ENCODE measurements at places on chromosomes 12 and 14.

- DNase-seq, result no peak
These were observed 112.7 kb downstream of the NCOR2 start for GRCh38 chr12:124454735-124455134.

DNA sequence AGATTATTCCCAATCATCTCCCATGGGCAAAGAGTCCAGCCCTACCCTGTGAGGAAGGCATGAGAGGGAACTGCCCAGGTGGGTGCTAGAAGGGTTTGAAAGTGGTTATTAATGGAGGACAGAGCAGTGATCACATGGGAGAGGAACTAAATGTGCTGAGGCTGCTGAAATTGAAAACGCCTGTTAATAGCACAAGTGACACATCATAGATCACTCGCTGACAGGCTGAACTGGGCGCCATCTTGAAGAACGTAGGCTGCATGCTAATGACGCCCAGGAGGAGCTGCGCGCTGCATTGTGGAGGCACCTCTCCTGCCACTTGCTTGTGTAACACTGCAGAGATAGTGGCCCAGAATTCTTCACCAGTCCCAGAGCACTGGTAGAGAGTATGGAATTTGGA lies 182.9 kb downstream of the KCNA5 start:
- no peak for DNase-seq

DNA sequence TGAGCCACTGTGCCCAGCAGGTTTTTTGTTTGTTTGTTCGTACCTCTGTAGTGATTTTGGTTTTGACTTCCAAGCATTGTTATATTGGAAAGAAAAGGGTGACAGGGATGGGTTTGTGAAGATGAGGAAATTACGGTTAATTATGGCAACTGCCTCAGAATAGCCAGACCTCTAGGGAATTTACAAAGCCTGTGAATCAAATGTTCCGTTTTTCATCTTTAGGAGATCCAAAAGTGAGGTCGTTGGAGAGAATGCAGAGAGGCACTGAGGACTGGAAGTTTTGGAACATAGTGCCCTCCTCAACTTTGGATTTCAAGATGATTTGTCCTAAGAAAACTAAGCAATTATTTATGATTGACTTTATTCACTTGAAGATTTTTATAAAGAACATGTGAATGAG lies 54.5 kb upstream of the EVL start:
- DNase-seq, result no peak

GRCh38 chr12:74515849-74516248 lies 21.8 kb upstream of the ATXN7L3B start:
- DNase-seq, result no peak

GRCh38 chr14:36719823-36720222 lies 58.2 kb downstream of the PAX9 start:
- DNase-seq, result no peak

DNA sequence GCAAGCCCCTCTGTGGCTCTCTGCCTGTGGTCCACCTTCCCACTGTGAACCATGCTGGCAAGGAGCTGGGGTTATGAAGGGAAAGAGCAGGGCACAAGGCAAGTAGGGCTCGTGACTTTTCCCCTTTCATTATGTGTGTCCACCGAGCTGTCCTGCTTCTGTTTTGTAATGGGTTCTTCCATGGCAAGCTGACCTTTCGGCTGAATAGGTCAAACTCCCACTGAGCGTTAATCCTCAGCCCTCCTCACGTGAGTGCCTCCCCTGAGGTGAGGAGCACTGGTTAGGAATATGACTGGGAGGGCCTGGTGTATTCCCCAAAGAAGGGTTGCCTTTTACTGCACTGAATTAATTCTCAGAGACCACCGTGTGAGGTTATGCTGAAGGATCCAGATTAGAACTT lies 424.3 kb downstream of the NPAS3 start:
- DNase-seq, result no peak

GRCh38 chr12:26704214-26704613 lies 128.8 kb downstream of the ITPR2 start:
- DNase-seq, result no peak

- no peak for DNase-seq
These were observed 82.7 kb downstream of the C14orf132 start for GRCh38 chr14:96121660-96122395.

DNA sequence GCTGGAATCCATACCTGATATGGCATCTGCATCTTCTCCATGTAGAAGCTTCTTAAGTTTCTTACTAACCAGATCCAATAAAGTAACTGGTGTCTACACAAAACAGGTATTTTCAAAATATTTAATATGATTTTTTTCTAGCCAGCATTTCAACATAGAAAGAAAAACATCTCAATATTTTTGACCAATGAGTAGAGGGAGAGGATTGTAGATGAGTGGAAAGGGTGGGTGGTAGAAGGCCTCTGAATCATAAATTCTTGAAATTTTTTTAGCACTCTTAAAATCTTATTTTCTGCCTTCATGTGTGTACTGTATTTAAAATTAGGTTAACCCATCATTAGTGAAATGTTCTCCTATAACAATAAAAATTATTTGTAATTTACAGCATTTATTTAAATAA lies 18.0 kb downstream of the DEPDC4 start:
- no peak for DNase-seq

GRCh38 chr14:92997343-92998061 lies 74.6 kb downstream of the CHGA start:
- DNase-seq, result peak; percentile 7

DNA sequence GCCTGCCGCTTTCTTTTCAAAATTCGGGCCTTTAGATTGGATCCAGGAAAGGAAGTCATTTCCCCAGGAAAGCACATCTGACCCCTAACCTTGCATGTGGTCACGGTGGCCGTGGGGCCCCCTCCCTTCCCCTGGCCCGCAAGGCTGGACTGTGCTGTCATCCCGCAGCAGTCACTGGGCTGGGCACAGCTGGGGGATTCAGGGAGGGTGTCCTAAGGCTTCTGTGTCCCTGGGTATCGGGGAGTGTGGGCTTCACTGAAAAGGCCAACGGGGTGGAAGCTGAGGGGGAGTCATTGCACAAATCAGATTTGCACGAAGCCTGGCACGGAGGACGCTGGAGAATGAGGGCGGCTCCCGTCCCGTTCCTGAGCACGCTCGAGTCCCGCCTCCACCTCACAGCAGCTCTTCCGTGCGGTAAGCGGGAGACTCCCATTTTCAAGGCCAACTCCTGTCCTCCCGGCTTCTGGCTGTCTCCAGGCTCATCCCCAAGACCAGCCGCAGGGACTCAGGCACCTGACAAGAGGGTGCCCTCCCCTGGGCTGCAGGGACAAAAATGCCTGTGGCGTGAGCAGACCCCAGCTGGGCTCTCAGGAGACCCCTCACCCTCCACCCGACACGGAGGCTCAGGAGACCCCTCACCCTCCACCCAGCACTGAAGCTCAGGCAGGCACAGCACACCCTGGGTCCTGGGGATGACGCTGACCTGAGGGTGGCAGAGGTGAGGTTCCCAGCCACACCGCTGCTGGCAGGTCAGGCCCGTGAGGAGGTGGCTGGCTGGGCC lies 9.6 kb downstream of the XRCC3 start:
- no peak for DNase-seq

DNA sequence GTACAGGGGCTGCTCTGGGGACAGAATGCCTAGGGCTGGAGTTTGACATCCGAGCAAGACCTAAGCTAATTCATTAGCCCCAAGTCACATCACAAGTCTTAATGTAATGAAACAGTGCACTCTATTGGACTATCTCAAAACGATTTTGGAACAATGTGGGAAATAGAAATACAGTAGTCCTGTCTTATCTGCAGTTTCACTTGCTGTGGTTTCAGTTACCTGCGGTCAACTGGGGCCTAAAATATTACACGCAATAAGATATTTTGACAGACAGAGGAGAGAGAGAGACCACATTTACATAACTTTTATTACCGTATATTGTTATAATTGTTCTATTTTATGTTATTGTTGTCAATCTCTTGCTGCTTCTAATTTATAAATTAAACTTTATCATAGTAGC lies 21.1 kb downstream of the MOAP1 start:
- no peak for DNase-seq

- DNase-seq, result no peak
These were observed 91.7 kb upstream of the RASSF8 start for GRCh38 chr12:25866586-25867378.

DNA sequence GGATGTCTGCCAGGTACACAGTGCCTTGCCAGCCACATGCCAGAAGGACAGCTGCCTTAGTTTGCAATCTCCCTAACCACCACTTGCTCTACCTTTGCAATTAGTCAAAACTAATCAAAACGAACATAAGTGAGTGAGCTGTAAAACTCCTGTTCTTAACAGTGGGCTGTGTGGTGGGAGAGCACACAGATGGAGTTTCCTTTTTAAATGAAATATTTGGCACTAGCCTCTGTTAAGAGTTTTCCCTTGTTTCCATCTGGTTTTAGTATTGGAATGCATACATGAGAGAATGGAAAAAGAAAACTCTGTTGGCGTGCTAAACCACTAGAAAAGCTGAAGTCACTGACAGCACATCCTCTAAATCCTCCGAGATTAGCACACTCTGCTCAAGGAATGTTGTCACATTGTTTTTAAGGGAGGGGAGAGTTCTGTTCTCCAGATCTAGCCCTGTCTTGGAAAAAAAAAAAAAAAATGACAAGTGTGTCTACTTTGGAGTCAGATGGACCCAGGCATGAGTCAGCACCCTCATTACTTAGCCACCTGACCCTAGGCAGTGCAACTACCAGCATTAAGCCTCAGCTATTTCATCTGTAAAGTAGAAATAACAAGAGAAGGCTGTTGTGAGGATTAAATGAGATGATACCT lies 83.9 kb downstream of the STXBP6 start:
- no peak for DNase-seq

- DNase-seq, result no peak
These were observed 718.0 kb downstream of the C12orf50 start for GRCh38 chr12:87311206-87311605.

- peak; percentile 78 for DNase-seq
These were observed 70.7 kb upstream of the GALNT9 start for GRCh38 chr12:132400011-132400641.

DNA sequence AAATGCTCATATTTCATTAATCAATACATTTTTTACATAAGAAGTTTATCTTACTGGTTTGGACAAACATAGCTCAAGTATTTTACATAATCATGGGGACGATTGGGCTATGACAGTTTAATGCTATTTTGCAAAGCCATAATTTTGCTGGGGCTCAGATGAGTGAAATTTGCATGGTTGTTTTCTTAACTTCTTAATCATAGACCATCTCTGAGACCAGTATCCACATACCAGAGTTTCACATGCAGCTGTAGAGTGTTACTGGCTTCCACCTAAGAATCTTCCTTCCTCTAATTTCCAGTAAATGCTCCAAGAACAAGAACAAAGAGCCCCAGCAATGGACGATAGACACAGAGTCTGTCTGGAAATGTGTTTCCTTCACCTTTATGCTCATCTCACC lies 303.0 kb upstream of the TMEM132C start:
- no peak for DNase-seq

DNA sequence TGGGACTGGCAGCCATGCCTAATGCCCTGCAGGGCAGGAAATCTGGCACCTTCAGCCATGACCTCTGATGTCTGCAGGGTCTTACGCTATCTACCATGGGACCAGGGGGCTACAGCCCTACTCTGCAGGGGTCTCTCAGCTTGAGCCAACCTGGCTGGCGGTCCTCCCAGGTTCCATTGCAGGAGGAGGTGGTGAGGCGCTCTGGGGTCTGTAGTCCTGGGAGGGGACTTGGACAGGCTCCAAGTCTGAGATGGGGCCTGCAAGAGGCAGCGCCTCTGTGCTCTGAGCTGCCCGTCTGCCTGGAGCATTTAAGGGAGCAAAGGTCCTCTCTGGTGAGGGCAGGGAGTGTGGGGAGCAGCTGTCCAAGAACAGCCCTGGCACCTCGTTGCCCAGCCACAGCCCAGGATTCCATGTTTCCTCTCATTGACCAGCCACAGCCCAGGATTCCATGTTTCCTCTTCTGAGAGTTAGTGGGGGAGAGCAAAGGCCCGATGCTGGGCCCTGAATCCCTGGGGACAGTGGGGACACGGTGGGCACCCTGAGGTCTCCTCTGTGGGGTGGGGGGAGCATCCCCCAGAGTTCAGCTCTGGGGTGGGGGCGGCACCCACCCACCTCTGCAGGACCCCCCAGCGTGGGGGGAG lies 655 bp downstream of the PLD4 start:
- no peak for DNase-seq

- DNase-seq, result peak; percentile 14
These were observed 243.4 kb upstream of the PELI2 start for GRCh38 chr14:55874785-55875184.

DNA sequence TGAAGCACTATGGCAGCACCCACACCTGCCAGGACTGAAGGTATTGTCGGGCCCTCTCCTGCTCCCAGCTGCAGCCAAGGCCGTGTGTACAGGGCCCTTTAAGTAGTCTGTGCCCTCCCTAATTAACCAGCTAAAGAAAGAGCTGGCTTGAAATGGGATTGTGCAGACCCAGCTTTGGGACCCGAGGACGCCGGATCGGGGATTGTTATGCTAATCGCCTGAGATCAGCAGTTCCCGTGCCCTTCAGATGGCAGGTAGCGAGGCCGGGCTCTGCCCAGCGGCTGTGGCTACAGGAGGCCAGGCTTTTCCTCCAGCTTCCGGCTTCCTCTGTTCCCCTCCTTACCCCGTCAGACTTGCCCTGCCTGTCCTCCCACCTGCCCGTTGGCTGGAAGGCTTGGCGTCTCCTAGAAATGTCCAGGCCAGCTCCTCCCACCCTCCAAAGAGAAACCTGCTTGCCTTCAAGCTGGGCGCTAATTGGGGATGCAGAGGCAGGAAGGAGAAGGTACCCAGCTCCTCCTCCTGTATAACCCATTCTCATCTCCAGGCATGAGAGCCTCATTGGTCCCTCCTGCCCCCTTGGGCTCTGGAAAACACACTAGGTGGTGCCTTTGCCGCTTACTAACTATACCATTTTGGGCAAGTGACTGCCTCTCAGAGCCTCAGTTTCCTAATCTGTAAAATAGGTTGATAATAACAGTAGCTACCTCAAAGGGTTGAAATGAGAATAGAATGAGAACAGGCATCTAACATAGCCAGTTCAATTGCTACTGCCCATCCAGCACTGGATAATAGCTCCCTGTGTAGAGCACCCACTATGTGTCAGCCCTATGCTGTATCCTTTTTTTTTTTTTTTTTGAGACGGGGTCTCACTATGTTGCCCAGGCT lies 25.8 kb upstream of the MSI1 start:
- DNase-seq, result peak; percentile 81

GRCh38 chr12:75655315-75655806 lies 144.0 kb upstream of the KRR1 start:
- no peak for DNase-seq

- no peak for DNase-seq
These were observed 483.4 kb downstream of the PRKD1 start for GRCh38 chr14:29444216-29444615.

DNA sequence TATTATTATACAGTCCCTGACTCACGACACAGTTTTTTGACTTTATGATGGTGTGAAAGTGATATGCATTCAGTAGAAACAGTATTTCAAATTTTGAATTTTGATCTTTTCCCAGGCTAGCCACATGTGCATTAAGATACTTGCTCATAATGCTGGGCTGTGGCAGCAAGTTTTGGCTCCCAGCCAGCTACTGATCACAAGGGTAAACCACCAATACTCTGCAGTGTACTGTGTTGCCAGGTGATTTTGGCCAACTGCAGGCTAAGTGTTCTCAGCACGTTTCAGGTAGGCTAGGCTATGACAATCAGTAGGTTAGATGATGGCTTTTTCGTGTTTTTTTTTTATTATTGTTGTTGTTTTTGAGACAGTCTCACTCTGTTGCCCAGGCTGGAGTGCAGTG lies 69.4 kb upstream of the ACTN1 start:
- DNase-seq, result no peak

- no peak for DNase-seq
These were observed 45.7 kb upstream of the GRIP1 start for GRCh38 chr12:66724616-66725015.

Data from retina (tissue), 1 donor.